ENCODE measurements at places on chromosomes 13 and 19.

GRCh38 chr19:1240925-1241324 lies 626 bp upstream of the ATP5F1D start:
- DNase-seq = no peak

GRCh38 chr13:20231839-20232555 lies at the start of gene GJB6:
GJB6 (minus strand) TSS chr13:20232319; CDS start chr13:20223480, 8,839 bp downstream.
- DNase-seq = no peak

- DNase-seq = no peak
These were observed 786.7 kb downstream of the UQCRFS1 start for GRCh38 chr19:28426110-28426729.

DNA sequence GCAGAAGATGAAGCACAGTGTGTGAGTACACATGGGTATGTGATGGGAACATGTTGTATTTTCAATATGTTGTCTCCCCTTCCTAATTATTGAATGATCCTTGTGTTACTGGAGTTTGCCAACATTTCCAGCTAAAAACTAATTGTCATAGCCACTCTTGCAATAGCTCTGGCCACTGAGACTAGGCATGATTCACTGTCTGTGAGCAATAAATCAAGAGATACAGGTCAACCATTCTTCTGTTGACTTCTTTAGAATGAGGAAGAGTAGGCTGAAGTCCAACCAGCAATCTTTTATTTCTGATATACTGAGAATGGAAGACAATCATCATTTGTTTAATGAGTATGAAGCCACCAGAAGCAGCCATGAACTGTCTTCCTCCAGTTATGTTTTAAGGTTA lies 413.9 kb downstream of the SLITRK5 start:
- DNase-seq = no peak

GRCh38 chr19:2944775-2945574 lies at the start of gene ZNF77:
ZNF77 (minus strand) TSS chr19:2944971; CDS start chr19:2944840, 131 bp downstream.
- DNase-seq = peak; percentile 98

- DNase-seq = peak; percentile 68
These were observed 744 bp upstream of the POU2F2 start for GRCh38 chr19:42132851-42133528.

- DNase-seq = no peak
These were observed 271.0 kb downstream of the DNAJC15 start for GRCh38 chr13:43294412-43294811.

DNA sequence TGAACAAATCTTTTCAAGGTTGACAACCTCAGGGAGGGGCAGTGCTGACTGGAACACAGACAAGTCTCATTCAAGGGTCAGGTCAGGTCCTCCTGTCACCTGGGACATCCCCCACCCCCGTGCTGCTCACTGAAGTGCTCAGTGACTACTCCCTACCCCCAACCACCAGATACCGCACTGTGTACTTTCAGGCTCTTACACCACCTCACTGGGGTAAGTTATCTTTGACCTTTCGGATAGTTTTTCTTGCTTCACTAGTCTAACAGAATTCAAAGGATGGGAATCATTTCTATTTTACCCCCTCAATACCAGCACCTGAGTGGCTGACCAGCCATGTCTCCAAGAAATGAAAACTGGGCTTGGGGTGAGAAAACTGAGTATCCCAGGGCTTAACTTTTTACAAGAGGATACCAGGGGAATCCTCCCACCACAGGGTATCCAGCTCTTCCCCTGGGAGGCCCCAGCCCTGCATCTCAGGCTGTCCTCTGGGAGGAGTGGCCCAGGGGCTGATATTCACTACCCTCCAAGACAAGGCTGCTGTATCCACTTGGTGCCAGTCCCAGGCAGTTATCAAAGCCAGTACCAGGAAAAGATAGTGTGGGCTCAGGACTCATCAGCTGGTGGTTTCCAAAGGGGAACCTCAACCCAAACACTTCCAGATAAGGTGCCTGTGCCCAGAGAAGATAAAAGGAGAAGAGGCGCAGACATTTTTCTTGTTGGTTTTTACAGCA lies 2.1 kb downstream of the ZNF563 start:
- DNase-seq = no peak

GRCh38 chr13:41345914-41346589 lies 35.0 kb downstream of the NAA16 start:
- DNase-seq = no peak

DNA sequence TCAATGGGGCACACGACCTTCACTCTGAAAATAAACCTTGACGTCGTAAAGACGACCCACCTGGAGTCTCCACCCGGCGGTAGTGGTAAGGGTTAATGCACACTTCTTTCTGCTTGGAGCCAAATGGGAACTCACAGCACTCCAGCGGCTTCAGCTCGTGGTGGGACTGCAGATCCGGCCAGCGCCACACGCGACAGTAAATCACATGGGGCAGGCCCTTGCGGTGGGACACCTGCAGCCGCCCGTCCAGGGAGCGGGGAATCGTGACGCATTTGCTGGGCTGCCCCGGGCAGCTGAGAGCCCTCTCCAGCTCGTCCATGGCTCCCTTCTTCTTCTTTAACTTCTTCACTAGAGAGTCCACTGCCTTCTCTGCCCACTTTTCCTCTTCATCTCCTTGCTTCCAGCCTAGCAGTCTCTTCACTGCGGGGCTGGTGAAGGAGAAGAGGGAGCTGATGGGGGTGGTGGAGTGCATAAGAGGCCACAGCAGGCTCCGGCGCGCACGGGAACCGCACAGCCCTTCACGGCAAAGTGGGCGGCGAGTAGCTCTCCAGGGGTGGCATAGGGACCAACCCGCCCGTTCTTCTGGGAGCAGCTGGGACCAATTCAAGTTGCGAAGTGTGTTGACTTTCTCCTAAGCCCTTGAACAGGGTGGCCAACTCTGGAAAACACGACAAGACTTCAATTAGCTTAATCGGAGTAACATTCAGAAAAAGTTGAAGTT lies 40.7 kb downstream of the SMAD9 start:
- DNase-seq = no peak

GRCh38 chr13:78606471-78607408 lies 3.4 kb upstream of the POU4F1 start:
- DNase-seq = no peak

DNA sequence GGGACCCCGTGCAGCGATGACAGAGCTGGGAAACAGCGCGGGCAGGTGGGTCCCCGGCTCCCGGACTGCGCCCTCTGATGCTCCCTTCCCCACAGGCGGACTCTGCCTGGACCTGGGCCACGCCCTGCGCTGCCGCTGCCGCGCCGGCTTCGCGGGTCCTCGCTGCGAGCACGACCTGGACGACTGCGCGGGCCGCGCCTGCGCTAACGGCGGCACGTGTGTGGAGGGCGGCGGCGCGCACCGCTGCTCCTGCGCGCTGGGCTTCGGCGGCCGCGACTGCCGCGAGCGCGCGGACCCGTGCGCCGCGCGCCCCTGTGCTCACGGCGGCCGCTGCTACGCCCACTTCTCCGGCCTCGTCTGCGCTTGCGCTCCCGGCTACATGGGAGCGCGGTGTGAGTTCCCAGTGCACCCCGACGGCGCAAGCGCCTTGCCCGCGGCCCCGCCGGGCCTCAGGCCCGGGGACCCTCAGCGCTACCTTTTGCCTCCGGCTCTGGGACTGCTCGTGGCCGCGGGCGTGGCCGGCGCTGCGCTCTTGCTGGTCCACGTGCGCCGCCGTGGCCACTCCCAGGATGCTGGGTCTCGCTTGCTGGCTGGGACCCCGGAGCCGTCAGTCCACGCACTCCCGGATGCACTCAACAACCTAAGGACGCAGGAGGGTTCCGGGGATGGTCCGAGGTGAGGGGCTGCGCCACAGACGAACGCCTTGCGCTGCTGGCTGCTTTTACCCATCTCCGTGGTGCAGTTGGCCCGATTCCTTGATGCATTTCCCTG lies 7.8 kb upstream of the SELENOV start:
- DNase-seq = no peak

DNA sequence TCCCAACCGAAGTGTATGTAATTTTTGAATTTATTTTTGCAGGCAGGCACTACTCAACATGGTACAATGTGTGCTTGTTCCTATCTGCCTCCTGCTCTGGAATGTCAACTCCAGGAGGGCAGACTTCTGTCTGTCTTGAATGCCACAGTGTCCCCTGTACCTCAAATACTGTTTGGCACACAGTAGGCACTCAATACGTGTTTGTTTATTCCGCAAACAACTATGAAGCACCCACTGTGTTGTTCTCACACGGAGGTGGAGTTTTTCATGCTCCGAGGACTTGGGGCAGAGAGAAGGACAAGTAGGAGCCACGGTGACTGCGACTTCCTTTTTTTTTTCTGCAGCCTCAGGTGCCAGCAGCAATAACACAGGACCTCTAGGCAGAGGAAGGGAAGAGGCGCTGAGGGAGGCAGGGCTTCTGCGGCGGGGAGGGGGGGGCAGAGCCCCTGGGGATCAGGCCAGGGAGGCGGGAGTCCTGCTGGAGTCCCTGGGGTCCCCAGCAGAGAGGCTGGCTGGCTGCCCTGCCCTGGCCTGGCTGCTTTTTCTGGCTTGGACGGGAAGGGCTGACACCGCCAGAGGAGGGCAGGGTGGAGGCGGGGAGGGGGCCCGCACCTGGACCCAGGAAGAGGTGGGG lies 29.3 kb upstream of the TNFAIP8L1 start:
- DNase-seq = peak; percentile 71

GRCh38 chr13:78750735-78751134 lies 91.8 kb upstream of the OBI1 start:
- DNase-seq = no peak

GRCh38 chr13:38636073-38636472 lies 50.8 kb upstream of the FREM2 start:
- DNase-seq = no peak
